ENCODE measurements at places on chromosomes 6 and 20. TPM values are rescaled to one million over a fixed set of nuclear protein-coding genes. Genes with fewer than 3 reads are reported as not detected.

Gene ILRUN
- 58.8 TPM for total RNA-seq

DNA sequence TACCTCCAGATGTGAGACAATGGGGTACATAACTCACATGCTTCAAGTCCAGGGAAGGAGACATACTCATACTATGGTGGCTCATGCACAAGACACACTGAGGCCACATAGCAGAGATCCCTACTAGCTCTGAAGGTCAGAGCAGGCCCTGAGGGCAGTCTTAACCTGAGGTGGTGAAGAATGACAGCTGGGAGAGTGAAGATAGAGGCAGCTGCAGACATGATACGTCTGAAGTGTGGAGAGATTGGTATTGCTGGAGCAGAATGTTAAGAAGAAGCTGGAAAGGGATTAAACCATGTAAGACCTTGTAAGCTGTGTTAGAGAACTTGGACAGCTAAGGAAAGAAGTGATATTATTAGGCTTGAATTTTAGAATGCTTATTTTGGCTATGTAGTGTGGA, 32.9 kb downstream of the PGM3 start:
- no peak for DNase-seq

GRCh38 chr6:1481286-1481685, 91.9 kb downstream of the FOXF2 start:
- no peak for DNase-seq

Gene CCND3
- total RNA-seq = 462 TPM

DNA sequence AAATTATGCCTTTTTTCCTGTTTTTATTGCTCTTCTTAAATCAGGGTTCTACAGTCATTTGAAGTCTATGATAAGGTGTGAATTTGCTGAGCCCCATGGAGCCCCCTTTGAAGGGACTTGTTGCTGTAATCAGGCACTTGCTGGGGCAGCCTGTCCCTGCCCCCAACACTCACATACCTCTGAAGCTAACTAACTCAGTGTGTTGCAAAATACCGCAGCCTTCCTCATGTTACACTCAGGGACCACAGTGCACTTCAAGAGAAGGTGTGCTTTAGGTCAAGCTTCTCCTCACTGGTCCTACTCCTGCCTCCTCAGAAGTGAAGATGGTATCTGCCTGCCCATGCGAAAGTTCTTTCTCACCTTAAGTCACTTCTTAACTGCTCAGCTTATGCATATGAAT, 66.1 kb upstream of the GLP1R start:
- no peak for DNase-seq

- no peak for DNase-seq
These were observed 229.9 kb downstream of the ADGRG6 start for GRCh38 chr6:142531727-142532126.

GRCh38 chr6:166667796-166668610, 41.0 kb upstream of the RPS6KA2 start:
- no peak for DNase-seq

Gene GSTA2
- not detected for total RNA-seq

- no peak for DNase-seq
These were observed 34.4 kb upstream of the RNF217 start for GRCh38 chr6:124927806-124928205.

DNA sequence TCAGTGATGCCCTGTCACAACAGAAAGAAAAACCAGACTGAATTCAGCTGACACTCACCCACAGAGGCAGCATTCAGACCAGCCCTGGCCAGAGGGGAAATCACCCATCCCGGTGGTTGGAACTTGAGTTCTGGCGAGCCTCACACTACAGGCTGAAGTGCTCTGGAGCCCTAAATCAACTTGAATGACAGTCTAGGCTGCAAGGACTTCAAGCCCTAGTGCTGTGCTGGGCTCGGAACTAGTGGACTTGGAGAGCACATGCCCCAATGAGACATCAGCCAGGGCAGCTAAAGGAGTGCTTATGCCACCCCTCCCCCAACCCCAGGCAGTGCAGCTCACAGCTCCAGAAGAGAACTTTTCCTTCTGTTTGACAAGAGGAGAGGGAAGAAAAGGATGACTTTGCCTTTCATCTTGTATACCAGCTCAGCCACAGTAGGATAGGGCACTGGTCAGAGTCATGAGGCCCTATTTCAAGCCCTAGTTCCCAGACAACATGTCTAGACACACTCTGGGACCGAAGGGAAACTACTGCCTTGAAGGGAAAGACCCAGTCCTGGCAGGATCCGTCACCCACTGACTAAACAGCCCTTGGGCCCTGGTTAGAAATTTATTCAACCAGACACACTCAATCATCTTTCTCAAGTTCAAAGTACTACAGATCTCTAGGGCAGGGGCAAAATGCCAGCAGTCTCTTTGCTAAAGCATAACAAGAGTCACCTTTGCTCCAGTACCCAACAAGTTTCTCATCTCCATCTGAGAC, 43.2 kb upstream of the PNRC1 start:
- DNase-seq = no peak

DNA sequence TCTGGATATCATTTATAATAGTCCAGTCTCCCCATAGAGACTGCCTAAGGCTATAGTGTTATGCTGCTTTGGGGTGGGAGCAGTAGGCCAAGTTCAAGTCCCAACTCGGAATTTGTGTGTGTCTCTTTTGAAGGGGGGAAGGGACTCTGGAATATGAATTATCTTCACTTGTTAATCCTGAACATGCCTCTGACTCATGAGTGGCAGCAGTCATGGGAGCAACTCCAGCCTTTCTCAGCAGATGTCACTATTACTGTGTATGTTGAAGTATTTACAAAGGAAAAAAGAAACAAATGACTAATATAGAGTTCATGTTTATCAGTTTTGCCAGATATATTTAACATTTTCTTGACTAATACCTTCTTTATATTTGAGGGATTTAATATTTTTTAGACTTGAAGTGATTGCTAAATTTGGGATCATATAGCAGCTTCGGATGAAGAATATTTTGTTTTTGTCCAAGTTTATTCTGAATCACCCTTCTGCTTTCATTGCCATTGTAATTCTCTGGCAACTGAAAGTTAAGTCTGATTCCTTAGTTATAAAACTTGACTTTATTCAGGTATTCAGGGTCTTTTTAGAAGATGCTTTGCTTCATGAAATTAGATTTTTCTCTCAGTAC, 23.4 kb downstream of the FAM217A start:
- peak; percentile 30 for DNase-seq

DNA sequence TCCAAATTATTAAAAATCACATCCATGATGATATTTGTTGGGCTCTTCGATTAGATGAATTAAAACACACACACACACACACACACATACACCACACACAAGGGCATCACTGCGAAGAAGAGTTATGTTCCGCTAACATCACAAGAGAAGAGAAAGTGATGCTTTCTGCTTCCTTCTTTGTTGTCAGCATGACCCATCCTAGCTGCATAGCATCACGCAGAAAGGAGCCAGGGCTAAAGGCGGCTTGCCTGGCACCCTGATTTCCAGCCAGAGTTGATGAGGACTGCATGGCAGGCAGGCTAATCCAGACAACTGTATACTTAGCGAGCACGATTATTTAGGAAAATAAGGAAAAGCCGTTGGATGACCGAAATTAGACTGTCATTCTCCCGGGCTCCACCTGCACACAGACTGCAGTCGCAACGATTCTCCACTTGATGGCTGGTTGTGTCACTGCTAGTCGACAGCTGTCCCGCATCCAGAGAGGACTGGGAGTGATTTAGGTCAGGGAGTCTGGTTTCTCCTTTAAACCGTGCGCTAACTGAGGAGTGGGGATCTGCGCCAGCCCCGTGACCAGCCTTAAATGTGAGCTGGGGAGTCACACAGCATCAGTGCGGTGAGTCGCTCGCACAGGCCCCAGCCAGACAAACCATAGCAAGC, 70.6 kb upstream of the SOX4 start:
- no peak for DNase-seq

GRCh38 chr20:18632196-18632789, 44.4 kb downstream of the DTD1 start:
- DNase-seq = peak; percentile 71

DNA sequence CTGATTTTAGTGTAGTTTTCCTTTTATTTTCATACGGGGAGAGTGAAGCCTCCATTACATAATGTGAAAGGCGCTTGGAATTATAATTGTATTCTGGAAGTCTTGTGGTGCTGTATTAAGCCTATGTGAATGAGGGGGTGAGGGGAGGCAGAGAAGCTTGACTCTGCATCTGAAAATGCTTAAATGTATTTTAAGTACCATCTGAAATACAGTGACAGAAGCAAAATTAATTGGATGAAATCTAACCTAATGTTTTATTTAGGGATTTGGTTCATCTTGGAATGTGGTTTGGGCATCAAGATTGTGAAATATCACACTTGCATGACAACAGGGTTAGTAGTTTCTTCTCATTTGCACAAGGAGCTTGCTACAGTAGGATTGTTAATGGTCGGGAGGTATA, 41.2 kb downstream of the TMEM200A start:
- DNase-seq = no peak

Gene RNF182
- total RNA-seq = not detected

DNA sequence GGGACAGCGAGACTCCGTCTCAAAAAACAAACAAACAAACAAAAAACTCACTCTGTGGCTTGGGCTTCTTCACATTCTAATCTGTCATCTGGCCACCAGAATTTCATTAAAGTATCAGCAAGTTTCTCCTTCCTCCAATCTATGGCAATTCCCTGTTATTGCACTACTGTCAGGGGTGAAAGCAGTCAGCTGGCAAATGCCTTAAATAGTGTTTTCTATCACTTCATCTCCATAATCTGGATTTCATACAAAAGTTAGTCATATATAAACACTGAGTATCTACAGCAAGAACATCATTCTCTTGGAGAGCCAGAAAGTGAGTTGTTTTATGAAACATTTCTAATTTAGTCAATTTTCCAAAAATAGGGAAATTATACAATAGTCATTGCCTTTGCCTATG, 56.1 kb downstream of the PHACTR3 start:
- no peak for DNase-seq

Gene CLIC5
- total RNA-seq = 2.2 TPM

GRCh38 chr6:27251606-27252251, 4.2 kb downstream of the PRSS16 start:
- peak; percentile 78 for DNase-seq

GRCh38 chr6:125196613-125197012, 43.0 kb downstream of the TPD52L1 start:
- no peak for DNase-seq

All from activated CD8-positive, alpha-beta T cell treated with anti-CD3 and anti-CD28 coated beads, Interleukin-2, amount 10 ng/mL, durations not matched to agents 7 days and 5 days (primary cell).